ENCODE measurements at places on chromosomes 5 and 9. TPM values are rescaled to one million over a fixed set of nuclear protein-coding genes. Genes with fewer than 3 reads are reported as not detected.

DNA sequence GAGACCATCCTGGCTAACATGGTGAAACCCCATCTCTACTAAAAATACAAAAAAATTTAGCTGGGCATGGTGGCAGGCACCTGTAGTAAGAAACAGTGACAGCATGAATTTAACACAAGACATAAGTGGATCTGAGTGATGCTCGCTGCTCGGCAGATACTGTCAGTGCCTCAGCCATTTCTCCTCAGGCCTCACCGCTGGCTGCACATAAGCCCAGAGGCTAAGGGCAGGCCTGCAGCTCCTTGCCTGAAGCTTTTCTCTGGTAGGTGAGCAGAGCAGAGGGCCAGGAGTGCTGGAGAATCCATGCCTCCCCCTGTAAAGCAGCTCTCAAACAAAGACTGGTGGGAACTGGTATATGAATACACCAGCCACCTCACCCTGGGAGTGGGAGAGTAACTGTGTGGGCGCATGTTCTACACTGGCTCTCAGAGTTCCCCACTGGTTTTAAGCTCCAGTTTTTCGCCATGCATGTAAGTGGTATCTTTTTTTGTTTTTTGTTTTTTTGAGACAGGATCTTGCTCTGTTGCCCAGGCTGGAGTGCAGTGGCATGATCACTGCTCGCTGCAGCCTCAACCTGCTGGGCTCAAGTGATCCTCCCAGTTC lies 10.3 kb upstream of the CD72 start:
- H3K27me3 ChIP-seq = no peaks in the 10 kb centered on the region
- H3K4me1 ChIP-seq = no peaks in the 10 kb centered on the region
- no peak overlapping the region for H3K4me3 ChIP-seq
- no peak for DNase-seq

- H3K27me3 ChIP-seq = no peaks in the 10 kb centered on the region
- no peak overlapping the region for H3K27ac ChIP-seq
- no peak for DNase-seq
These were observed 660.7 kb upstream of the ADAMTS16 start for GRCh38 chr5:4479426-4479825.

GRCh38 chr5:80181618-80182211 lies 74.1 kb downstream of the SERINC5 start:
- H3K4me1 ChIP-seq = no peaks in the 10 kb centered on the region
- DNase-seq = no peak
- H3K4me3 ChIP-seq = no peak overlapping the region
- H3K27me3 ChIP-seq = no peaks in the 10 kb centered on the region

MED27 gene
- total RNA-seq = 19.3 TPM

GRCh38 chr5:96657068-96657467 lies 5.1 kb upstream of the CAST start:
- H3K36me3 ChIP-seq = no peaks in the 10 kb centered on the region
- no peak overlapping the region for H3K27ac ChIP-seq
- H3K27me3 ChIP-seq = no peaks in the 10 kb centered on the region
- H3K4me1 ChIP-seq = peaks cover 4% of the 10 kb centered on the region

- no peak for DNase-seq
- H3K4me1 ChIP-seq = peaks cover 23% of the 10 kb centered on the region
- no peak overlapping the region for H3K27ac ChIP-seq
These were observed 30.6 kb upstream of the ANKRD33B start for GRCh38 chr5:10533226-10533625.

DNA sequence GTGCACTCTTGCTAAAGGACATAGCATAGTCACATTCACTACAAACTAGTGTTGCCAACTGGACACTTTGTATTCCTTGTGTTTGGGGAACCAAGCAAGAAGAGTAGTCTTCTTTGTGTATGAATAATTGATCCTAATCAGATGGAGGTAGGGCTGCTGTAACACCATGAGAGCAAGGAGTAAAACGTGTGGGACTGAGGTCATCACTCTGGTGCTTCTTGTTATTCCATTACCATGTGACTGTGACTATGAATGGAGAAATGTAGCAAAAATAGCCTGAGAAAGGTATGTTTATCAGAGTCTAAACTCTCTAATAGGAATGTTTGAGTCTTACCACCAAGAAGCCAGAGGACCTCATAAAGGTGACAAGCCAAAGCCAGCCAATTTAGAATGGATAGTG lies 966.9 kb downstream of the TAF11L14 start:
- no peaks in the 10 kb centered on the region for H3K36me3 ChIP-seq
- no peaks in the 10 kb centered on the region for H3K27me3 ChIP-seq
- H3K4me1 ChIP-seq = no peaks in the 10 kb centered on the region
- no peak for DNase-seq
- H3K27ac ChIP-seq = no peak overlapping the region

All from thoracic aorta (tissue), 2 donors.